ENCODE measurements at places on chromosomes 4 and X.

DNA sequence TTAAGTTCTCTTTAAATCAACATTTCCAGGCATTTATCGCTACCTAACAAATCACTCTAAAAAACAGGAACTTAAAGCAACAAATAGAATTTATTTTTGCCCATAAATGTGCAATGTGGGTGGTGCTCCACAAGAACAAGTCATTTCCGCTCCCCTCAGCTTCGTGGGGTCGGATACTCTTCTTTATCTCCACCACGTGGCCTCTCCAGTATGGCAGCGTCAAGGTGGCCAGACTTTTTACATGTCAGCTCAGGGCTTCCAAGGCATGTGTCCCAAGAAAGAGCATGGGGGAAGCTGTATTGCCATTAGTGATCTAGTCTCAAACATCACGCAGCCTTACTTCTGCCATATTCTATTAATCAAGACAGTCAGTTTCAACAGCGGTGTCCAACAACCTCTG, 249.2 kb upstream of the NOCT start:
- no peak for DNase-seq

DNA sequence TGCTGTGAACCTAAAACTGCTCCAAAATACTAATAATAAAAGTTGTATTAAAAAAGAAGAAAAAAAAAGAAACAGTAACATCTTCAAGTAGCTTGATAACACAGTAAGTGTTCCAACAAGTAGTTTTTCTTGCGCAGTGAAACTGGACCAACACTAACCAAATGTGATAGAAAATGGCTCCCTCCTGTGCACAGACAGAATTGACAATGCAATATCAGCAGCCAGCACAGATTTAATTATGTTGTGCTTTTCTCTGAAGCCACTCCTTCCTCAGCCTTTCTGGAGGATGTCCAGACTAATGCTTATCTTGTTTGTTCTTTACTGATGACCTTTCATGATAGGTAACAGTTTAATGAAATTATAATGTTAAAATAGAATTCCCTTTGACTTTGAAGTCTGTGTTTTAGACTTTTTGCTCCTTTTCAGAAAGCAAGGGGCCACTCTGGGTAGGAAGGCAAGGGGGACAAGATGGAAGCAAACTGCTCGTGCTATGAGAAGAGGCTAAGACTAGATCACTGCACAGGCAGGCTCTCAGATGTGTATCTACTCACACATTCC, 147.1 kb upstream of the RPL34 start:
- no peak for DNase-seq

DNA sequence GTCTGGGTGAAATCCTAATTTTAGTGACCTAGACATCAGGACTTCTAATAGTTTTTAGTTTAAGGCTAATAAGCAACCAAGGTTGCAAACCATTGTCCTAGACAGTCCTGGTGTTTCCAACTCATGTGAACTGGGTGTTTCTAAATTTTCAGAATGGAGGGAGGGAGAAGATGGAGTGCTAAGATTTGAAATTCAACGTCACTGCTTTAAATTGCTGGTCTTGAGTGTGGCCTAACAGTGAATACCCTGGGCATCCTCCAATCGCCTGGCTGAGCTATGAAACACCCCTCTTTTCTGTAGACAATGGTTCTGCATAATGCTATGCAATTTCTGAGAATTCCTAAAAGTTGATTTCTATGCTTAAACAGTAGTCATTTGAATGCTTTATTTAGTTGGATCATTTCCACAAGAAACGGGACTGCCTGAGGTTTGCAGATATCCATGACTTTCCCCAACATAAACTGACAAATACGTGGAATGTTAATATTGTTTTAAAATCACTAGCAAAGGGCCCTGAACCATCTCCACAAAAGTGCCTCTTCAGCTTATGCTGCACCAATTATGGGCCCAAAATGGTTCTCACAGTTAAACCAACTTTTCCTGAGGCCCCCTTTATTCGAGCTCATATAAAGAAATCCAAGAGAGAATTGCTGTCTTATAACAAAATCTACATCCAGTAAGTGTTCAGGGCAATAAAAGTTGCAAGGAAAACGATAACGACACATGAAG, 1.1 kb downstream of the FBXL5 start:
- peak; percentile 22 for DNase-seq

DNA sequence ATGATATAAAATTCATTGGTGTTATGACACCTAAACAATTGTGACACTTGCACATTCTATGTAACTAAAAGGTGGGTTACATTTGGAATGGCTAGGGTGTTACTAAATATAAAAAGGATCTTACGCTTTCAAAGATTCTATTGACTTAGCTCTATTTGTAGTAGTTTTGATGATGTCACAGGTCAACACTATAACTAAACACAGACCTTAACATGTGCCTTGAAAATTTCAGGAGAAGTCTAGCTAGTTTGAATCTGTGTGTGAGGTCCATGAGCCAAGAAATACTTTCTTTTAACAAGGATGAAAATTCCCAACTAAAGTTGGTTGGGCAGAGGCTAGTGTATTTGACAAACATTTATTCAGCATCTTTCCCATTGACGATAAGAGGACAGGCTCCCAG, 298.0 kb downstream of the GPAT3 start:
- DNase-seq, result no peak

DNA sequence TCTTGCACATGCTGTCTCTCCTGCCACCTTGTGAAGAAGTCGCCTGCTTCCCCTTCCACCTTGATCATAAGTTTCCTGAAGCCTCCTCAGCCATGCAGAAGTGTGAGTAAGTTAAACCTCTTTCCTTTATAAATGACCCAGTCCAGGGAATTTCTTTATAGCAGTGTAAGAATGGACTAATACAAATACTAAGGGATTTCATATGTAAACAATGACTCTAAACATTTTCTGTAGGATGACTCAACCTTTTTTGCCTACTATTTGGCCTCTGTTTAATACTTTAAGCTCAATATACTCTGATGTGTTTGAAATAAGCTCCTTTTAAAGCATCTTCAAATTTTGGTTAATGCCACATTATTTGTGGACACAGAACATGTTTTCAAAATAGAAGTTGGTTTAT, 813.5 kb upstream of the SLIT2 start:
- DNase-seq, result no peak

- no peak for DNase-seq
Measured at GRCh38 chr4:126899331-126899801, 733.4 kb upstream of the INTU start.

GRCh38 chrX:20530406-20530921, 263.8 kb upstream of the RPS6KA3 start:
- no peak for DNase-seq

DNA sequence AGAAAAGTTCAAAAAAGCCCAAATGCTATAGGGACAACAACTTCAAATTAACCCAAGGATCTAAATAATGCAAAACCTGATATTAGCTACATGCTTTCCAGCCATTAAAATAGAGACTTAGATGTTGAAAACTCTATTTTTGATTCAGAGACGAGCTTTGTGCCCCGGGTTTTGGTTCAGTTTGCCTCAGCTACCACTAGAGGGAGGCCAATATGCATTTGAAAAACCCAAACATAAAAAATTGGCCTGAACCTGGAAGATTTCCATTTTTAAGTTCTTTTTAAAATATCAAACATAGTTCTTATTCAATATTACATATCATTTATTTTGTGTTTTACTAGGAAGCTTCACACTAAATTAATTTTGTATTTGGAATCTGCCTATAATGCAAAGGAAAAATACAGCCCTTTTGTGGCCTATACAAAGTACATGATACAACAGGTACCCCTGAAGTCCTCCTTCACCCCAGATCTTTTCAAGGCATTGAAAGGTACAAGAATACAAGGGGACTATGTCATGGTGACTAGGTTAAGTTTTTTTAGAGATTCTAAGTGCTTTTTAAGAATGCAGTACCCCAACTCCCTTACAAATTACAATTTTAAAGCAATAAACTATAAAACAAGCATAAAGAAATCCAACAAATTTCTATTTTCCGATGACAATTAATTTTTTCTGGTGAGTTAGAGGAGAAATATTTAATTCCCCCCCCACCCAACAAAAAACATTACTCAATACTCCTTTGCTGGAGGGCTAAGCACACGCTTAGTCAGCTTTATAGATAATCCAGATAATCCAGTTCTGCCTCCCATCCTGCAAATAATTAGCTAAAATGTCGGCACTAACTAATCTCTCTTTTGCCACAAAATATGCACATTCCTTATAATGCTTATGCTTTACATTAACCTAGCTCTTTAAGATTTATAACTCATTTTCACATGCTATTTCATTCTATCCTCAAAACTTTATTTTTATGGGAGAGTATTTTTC, 97.7 kb upstream of the PTPN13 start:
- no peak for DNase-seq

DNA sequence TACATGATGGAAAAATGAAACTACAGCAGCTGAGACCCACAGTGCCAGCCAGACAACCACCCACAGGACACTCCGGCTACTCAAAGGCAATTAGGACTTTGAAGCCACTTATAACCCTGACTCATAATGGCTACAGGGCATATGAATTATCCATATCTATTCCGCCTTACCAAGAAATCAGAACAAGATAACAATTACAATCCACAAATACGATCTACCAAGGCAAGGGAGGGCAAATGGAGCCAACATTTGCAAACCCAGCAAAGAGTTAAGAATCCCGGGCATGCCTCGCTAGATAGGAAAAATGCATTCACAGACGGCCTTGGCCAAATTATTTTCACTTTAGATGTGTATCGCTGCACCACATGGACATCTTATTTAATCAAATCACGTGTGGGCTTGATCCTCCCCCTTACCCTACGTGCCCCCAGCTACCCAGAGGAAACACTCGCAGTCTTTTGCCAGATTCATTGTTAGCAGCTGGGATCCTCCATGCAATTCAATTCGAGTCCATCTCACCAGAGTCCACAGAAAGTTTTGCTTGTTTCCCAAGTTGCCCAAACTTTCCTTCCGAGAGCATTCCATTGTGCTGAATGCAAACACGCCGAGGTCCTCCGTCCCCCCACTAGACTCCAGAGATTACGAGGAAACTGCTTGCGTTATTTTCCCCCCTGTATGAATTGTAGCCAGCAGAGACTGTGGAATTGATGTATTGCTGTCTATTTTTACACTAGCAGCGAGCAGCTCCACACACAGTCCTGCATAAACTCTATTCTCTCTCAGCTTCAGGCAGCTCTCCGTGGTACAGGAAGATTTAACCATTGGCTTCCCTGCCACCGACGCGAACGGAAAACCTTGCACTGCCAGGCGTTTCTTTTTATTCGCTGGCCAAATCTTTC, 1.2 kb downstream of the PPARGC1A start:
- DNase-seq, result no peak

DNA sequence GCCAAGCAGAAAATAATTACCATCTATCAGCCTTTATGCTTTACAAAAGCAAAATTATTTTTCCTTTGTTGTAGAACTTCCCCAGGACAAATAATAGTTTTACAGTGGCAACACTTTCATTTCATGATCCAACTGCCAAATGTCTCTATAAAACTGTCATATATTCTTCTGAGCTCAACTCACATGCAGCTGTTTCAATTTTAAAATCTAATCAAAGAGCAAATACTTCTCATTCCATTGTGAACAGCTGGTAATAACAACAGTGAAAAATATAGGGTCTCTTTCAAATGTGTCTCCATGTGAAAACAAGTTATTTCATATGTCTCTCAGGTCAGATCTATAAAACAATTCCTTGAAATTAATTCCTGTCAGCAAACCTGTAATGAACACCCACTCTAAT, 270.6 kb upstream of the SLC7A11 start:
- no peak for DNase-seq

DNA sequence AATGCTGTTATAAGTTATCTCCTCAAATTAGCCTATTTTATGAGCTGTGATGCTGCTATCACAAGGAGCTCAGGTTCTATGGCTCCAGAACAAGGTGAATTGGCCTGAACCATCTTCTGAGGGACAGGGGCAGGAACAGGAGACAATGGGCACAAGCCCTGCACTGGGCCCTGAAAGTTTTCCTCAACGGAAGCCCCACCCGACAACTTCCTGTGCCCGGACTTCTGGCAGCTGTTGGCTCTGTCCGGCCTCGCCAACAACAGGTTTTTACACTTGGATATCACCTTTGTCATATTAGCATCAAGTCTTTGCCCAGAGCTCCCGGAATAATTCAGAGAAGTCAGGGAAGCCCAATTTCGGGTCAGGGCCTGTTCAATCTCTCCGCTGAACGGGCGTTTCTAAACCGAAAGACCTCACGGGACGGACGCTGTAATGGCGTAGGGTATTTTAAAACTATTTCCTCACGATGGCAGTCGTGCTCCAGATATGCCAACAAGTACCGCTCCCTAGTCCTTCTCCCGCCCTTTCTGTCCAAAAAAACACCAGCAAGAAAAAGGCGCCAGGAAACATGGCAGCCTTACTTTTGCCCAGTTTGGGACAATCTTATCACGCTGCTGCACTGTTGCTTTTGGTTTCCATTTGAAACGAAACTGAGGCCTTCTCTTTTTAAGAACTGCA, 201.0 kb upstream of the STK26 start:
- no peak for DNase-seq

DNA sequence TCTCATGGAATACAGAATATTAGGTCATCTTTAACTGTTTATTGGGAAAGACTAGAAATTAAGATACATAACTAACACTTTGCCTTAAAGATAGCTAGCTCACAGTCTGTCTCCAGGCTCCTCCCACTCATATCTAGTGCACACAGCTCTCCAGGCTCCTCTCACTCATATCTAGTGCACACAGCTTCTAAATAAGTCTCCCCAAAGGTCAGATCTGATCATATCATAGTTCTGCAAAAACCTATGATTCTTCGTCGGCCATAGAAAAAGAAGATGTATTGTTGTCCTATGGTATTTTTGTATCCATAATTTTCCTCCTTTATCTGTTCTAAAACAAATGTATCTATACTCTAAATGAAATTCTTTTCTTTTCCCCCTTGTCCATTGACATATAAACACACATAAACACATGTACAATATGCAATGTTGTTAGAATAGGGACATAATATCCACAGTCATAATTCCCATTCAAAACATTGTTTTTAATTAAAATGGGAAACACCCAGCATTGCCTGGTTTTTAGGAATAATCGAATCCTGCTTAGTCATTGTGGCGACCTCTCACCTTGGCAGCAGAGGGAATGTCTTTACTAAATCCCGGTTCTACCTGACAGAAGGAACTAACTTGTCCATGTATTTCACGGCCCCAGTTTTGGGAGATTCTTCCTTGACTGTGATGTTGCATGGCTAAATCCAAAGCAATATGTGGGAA, 1282.0 kb downstream of the PCDH7 start:
- peak; percentile 55 for DNase-seq

DNA sequence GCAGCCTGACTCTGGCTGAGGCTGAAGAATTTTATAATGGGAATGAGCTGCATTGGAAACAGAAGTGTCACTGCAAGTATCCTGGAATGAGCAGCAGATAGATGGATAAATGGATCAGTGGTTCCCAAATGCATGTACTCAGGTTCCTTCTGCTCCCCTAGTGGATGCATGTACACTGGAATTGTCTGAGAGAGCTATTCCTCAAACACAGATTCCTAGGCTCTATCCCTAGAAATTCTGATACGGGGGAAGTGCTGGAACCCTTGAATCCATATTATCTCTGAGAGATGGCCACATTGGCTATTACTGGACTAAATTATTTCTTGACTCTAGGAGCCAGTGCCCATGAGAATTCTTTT, 64.8 kb downstream of the TMEM131L start:
- DNase-seq, result no peak

- DNase-seq, result no peak
Measured at GRCh38 chrX:9341291-9342201, 123.3 kb upstream of the TBL1X start.

GRCh38 chr4:122762520-122762919, 30.0 kb downstream of the BBS12 start:
- DNase-seq, result no peak

- no peak for DNase-seq
Measured at GRCh38 chr4:182248295-182248694, 5.1 kb downstream of the TENM3 start.

Measured in CMK (cell line).